NCI-H460 (cell line): ENCODE measurements at places on chromosomes 2 and 18.
A peak's percentile ranks its signal among the peaks of the same experiment; 100 is the strongest.

DNA sequence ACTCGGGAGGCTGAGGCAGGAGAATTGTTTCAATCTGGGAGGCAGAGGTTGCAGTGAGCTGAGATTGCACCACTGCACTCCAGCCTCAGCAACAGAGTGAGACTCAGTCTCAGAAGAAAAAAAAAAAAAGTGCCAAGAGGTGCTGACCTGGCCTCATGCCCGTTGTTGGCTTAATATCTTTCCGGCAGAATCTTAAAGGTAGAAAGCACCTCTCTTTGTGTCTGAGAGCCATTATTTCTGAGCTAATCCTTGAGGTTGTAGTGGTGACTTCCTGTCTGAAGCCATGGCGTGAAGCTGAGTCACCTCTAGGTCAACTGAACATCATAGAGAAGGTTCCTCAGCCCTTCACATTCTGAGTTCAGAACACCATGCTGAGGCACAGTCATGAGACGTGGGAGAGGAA, 60.4 kb downstream of the WDSUB1 start:
- peak; percentile 19 for DNase-seq

GRCh38 chr2:215607766-215608165, 171.9 kb upstream of the FN1 start:
- no peak for DNase-seq

DNA sequence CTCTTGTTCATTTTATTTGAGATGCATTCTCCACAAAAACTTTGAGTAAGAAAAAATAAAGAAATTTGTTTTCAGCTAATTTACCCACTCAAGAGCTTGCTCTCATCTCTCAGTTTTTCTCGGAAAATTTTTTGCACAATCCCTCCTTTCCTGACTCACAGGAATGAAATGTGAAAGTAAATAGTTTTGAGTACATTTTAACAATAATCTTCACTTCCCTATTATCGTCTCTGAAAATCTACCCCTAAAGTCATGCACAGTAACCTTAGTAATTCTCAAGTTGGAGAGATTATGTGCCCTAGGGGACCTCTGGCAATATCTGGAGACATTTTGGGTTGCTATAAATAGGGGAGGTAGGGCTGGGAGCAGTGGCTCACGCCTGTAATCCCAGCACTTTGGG, 2.6 kb downstream of the CYB5A start:
- no peak for DNase-seq

DNA sequence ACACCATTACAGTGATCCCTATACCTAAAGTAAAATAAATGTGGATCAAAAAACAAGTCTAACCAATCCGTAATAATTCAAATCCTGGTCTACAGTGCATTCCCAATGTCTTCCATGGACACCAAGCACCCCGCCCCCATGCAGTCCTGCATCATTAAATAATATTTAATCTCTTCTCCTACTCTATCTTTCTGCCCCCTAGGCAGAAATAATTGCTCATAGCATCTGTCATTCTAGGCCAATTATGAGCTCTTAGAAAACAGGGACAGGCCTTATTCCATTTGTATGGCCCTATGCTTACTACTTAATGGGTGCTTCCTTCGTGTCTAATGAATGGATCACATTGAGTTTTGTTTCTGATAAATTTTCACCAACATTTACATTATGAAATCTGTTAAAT, 66.4 kb downstream of the PAX3 start:
- DNase-seq, result no peak

DNA sequence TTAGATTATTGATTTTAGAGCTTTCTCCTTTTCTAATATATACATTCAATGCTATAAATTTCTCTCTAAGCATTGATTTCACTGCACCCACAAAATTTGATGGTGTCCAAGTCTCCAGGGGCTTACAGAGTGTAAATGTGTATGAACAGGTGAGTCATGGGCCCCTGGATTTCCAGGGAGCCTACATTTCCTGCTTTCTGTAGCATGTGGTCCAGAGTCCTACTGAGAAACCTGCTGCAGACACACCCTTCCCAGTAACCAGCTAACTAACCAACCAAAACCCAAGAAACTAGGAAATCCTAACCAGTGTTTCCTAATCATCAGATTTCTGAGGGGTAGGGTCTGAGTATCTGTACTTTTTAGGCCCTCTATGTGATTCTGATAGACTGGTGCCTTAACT, 39.5 kb upstream of the TANC1 start:
- DNase-seq, result no peak

DNA sequence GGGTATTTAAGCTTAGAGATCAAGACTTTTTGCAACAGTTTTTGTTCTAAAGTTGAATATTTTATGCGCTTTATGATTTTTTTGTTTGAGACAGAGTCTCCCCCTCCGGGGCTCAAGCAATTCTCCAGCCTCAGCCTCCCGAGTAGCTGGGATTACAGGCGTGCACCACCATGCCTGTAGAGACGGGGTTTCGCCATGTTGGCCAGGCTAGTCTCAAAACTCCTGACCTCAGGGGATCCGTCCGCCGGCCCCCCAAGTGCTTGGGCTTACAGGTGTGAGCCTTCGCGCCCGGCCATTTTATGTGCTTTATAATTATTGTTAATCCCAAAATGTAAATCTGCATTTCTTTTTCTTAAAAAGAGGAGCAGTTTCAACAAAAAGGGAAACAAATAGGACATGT, 29.0 kb downstream of the TBR1 start:
- no peak for DNase-seq

- DNase-seq, result no peak
Measured at GRCh38 chr2:28055325-28055970, 164.9 kb downstream of the BABAM2 start.

- DNase-seq, result no peak
Measured at GRCh38 chr18:74514860-74515495, 18.8 kb downstream of the CNDP2 start.

GRCh38 chr18:43129946-43130524, 14.6 kb upstream of the RIT2 start:
- DNase-seq, result no peak

DNA sequence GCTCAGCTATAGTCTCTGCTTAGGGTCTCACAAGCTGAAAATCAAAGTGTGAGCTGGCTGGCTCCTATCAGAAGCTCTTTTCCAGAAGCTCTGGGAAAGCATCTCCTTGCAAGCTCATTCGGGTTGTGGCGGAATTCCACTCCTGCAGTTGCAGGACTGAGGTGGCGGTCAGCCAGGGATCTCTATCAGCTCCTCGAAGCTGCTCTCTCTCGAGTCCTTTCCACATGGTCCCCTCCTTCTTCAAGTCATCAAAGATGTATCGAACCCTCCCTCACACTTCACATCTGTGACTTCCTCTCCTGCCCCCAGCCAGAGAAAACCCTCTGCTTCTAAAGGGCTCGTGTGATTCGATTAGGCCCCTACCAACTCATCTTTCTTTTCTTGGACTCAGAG, 141.7 kb downstream of the ZFP36L2 start:
- DNase-seq, result no peak

DNA sequence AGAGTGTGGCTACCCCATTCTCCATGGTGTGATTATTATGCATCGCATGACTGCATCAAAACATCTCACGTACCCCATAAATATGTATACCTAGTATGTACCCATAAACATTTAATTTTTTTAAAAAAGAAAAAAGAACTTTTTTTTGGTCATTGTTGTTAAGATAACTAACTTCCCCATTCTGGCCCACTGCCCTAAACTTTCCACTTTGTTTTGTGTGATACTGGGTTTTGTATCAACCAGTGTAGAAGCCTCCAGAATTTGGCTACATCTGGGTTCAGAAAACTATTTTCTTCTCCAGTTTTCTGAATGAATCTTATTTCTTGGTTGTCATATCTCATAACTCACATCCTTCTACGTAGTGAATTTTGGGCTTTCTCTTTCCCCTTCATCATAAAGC, 62.3 kb upstream of the NABP1 start:
- no peak for DNase-seq

- DNase-seq, result peak; percentile 7
Measured at GRCh38 chr2:23199115-23199918, 185.7 kb upstream of the KLHL29 start.

GRCh38 chr2:7905756-7906155, 776.1 kb upstream of the ID2 start:
- no peak for DNase-seq

DNA sequence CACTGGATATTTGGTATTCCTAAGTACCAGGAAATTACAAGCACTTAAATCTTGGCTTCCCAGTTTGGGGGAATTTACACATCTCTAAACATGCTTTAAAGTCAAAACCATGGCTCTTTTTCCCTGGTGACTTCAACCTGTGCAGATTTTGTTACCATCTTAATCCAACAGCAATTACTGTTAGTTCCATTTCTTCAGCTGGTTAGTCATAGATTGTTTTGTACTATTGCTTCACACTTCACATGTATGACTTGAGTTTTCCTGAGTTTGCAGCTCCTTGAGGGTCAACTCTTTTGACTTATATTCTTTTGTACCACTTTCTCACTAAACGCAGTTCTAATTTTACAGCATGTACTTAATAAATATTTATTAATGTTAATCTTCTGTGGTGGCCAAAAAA, 203.4 kb upstream of the RND3 start:
- no peak for DNase-seq

GRCh38 chr2:146438246-146438645, 1406.6 kb upstream of the ACVR2A start:
- no peak for DNase-seq

GRCh38 chr2:16382451-16382850, 283.2 kb downstream of the CYRIA start:
- no peak for DNase-seq

- no peak for DNase-seq
Measured at GRCh38 chr2:111066062-111066593, 54.6 kb upstream of the BCL2L11 start.

DNA sequence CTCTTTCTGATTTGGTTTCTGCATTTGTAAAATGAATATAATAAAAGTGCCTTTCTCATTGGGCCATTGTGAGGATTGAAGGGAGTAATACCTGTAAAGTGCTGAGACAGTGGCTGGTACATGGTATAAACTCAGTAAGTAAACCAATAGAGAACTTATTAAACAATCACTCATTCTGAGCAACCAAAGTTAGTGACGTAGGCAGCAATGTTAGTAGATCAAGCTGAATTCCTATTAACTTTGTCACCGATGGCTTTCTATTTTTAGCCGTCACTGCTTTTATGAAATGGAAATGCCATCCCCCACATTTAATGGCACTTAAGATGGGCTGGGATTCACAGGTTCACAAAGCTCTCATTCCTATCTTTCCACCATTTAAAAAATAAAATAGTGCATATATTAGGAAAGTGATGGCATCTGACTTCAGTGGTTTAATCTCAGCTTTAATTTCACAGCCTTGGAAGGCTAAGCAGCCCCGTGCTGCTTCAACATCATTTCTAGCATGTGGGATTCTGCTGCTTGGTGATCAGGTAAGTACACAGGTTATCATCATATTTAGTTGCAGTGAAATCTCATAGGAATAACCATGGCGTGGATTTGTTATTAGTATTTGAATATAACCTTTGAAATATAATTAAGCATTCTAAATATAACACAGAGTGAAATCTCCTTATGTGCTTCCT, 17.6 kb upstream of the PPP4R1 start:
- DNase-seq, result peak; percentile 73

GRCh38 chr18:29076645-29077044, 899.7 kb upstream of the CDH2 start:
- no peak for DNase-seq

DNA sequence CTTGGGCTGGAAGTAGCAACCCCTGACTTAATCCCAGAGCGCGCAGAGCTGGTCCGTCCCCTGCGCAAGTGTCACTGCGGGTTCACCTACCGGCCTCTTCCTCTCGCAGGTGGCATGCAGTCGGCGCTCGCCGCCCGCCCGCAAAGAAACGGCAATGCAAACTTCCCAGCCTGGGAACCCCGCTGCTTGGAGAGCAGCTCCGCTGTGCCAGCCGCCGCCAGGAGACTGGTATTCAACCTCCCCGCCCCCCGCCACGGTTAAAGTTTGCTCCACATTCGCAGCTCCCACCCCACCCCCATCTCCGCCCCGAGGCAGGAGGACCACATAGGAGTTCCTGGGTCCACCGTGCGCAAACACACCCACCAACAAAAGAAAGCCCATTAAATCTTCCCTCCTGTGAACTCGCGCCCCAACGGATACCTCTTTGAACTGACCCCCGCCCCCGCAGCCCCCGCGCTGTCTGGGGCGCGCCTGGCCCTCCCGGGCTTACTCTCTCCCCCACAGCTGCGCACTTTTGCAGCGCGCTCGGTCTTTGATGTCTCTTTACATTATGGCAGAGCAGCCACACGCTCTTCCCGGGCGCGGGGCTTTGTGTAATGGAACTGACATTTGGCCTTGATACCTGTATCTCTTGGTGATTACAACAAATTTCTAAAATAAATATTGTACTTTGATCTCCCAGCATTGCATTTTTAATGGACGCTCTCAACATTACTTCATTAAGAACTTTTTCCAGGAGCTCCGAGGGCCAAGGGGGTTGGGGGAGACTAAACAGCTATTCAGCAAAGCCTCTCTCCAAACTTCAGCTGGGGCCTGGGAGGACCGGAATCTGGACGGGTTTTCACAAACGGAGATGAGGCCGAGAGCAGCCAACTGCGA, 3.1 kb upstream of the SP5 start:
- no peak for DNase-seq

DNA sequence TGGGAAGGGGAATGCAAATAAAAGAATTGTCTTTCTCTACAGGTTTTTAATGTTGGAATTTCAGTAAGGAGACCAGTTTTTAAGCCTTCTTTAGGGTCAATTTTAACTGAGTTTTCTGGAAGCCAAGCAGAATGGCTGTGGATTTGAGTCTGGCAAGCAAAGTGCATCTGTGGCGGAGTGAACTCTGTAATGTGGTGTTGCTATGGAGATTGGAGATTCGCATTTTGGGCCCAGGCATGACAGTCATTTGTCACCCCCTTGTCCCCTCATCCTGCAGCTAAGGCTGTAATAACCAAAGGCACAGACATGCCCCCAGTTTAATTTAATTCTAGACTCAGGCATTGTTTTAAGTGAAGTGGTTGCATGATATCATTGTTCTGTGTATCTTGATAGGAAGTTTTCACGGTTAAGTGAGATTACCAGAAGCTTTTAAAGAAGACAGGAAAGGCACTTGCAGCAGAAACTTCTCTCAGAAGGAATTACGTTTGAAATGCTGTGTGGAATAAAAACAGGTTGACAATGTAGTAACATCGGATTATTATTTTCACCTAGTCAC, 30.6 kb downstream of the ARMC9 start:
- DNase-seq, result no peak

DNA sequence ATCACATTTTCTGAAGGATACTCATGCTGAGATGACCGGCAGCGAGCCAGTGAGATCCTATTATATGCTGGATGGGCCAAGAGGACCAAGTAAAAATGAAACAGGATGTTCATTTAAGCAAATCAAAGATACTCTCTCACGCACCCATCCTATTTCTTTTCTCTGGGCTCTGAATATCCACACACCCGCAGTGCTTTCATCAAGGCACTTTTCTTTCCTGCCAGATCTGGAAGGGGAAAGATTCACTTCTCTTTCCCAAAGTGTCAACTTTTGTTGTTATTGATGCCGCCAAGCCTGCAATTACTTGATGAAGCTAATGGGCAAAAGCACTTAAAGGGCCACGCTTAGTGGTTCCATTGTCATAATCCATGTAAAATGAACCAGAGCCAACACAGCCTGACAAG, 191.9 kb upstream of the CHAC2 start:
- DNase-seq, result no peak

GRCh38 chr18:65423776-65424175, 327.0 kb upstream of the CDH7 start:
- no peak for DNase-seq

- no peak for DNase-seq
Measured at GRCh38 chr2:189037518-189037917, 63.3 kb downstream of the COL3A1 start.

GRCh38 chr2:12467303-12467702, 249.4 kb upstream of the TRIB2 start:
- DNase-seq, result no peak
